ENCODE measurements at places on chromosomes 1 and 21.

GRCh38 chr1:12640237-12640957, 3.5 kb upstream of the AADACL4 start:
- DNase-seq = no peak

GRCh38 chr1:80250573-80251168, 1244.1 kb upstream of the ADGRL4 start:
- no peak for DNase-seq

DNA sequence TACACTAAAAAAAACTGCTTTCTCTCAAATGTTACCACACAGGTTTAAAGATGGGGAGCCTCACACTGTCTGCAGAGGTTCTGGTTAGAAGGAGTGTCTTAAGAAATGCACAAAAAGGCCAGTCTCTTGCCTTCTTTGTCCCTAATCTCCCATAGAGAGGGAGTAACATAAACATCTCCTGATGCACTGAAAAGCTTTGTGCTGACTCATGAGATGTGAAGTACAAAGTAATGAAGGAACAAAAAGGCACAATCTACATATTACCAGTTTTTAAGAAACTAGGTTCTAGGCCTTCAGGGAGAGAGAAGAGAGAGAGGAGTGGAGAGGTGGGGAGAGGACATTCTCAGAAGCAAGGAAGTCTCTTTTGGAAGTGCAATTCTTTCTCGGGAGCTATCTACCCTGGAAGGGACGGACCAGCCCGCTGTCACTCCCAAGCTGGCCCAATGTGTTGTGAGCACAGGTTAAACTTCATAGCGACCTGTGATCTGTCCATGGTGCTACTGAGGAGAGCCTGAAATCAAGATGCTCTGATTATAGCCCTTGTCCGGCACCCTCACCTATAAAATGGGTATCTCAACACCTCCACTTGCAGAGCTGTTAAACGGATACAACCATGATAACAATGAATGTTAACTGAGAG, 458.1 kb downstream of the DISC1 start:
- DNase-seq = no peak

DNA sequence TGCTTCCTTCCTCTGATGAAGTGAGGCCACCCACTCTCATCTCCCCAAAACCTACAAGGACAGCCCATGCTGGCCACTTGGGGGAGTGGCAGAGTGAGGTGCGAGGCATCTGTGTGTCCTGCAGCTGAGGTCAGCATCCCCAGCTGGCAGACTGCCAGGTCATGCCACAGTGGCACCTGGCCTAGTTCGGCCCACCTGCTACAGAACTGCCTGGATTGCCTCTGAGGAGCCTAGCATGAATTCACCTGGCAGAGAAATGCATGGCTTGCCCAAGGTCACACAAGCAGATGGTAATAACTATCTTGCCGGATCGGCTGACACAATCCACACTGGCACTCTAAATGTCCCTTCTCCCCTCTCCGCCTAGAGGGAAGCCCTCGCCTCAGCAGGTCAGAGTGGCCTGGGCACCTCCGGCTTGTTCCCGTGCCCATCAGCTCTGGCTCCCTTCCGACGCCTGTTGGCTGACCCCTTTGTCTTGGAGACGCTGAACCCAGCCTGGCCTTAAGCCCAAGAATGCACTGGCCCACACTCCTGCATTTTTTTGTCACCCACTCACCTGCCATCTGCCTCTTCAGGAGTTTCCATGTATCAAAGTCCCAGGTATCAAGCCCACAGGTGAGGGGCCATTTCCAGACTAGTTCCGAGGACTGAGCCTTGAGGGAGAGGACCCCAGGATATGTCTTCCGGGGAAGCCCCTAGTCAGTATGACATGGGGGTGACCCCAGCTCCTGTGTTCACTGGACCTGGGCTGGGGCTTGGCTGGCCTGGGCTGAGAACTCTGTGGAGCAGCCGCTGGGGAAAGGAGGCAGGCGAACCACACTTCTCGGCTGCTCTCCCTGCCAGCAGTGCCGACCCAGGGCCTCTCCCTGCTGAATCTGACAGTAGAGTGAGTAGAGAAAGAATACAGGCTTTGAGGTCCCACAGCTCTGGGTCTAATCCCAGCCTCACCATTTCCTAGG, 21.7 kb downstream of the ECE1 start:
- no peak for DNase-seq

- DNase-seq = peak; percentile 40
Observed at GRCh38 chr1:41917835-41918449, 780 bp downstream of the HIVEP3 start.

GRCh38 chr1:161404051-161404597, 36.4 kb upstream of the CFAP126 start:
- DNase-seq = no peak

DNA sequence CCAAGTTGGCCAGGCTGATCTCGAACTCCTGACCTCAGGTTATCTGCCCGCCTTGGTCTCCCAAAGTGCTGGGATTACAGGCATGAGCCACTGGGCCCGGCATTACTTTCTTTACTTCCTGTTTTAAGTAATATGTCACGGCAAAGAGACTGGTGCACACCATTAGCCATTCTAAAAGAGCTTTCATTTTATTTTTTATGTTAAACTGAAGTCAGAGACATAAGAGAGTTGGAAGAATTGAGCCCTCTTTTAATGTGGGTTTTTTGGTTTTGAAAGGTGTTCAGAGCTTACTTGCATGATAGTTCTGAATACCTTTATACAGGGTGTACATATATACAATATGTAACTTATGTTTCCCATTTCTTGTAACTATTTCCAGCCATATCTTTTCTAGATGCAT, 14.3 kb downstream of the CENPF start:
- no peak for DNase-seq

GRCh38 chr1:92599184-92599583, 112.5 kb upstream of the GFI1 start:
- DNase-seq = no peak

DNA sequence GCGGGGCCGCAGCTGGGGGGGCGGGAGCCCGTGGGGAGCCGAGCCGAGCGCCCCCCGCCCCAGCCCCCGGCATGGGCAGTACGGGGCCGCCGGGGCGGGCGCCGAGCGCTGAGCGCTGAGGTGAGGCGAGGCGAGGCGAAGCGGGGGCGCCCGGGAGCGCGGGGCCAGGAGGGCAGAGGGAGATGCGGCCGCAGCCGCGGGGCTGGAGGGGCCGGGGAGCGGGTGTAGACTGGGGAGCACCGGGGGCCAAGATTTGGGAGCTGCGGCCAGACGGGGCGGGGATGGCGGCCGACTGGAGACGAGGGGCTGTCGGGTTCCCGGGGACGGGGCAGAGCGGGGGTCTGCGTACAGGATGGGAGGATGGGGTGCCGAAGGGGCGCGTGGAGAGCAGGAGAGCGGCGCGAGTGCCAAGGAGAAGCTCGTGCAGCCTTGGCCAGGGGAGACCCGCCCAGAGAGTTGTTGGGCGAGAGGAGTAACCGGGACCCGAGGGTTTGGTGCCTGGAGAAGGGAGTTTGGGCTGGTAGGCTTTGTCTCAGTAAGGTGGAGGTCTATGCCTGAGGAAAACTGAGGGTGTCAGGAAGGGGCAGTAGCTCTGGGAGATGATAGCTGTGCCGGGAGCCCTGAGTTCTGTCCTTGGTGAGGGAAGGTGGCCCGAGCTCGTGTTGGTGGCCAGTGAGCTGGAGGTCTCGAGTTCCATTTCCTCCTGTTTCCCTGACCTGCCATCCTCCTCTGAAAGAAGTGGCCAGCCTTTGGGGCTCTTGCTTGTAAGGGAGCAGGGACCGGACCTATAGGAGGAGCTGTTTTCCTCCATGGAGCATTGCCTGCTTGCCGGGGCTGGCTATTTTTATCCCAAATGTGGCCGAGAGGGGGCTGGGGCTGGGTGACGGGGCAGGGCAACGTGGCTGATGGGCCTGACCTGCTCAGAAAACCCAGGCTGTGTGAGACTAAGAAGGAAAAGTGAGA, 539 bp downstream of the ATP8B2 start:
- no peak for DNase-seq

DNA sequence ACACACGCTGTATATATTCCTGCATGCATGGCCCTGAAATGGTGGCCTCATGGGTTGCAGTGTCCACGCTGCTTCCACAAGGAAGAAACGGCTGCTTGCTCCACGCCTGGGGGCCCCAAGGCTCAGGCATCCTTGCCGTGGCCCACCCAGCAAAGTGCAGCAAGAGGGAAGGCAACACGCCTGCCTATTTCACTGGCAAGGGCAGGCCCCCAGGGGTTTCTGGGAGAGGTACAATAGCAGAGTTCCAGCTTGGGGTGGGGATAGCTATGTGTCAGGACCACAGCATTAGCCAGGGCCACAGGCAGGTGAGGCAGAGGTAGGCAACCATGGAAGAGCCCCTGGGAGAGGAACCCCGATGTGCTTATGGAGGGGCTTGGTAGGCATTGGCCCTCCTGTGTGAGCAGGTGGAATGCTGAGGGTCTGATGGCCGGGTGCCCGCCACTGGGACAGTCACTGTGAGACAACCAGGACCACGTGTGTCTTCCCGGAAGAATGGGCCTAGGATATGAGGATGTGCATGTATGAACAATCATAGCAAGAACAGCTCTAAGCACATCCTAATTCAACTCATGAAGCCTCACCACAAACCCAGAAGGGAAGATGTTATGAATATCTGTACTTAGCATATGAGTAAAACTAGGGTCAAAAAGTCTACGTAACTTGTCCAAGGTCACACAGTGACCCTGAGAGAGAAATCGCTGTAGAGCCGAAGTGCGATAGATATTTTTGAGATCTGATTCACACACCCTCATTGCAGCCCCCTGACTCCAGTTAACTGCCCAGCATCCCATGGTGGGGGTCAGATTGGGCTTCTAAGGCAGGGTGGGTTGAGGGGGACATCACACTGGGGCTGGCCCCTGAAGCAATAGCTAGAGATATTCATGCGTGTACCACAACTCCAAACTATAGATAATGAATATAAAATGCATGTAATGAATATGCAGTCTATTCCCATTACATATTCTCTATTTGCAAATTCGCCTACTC, 11.8 kb downstream of the TFF2 start:
- DNase-seq = no peak

DNA sequence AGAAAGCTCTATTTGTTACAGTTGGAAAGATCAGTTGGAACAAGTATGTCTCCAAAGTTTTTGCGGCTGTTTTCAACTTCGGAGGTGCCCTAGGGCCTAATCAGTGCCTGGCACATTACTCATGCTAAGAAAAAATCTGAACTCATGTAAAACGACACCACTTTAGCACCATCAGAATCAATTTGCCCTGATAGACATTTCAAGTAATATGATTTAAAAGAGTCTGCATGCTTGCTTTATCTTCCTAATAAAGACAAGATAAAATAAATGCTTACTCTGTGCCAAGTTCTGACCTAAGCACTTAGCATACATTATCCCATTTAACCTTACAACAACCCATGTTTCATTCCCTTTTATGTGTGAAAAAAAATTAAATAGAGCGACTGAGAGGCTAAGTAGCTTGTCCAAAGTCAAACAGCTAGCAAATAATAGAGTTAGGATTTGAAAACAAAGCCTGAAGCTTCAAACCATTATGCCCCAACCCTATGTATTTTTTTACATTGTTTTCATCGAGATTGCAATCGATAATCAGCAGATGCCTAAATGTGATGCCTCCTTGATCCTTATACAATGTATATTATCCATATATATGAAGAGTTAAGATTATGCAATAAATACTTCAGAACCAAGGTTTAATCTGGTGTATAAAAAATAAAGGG, 91.3 kb downstream of the DENND1B start:
- no peak for DNase-seq

DNA sequence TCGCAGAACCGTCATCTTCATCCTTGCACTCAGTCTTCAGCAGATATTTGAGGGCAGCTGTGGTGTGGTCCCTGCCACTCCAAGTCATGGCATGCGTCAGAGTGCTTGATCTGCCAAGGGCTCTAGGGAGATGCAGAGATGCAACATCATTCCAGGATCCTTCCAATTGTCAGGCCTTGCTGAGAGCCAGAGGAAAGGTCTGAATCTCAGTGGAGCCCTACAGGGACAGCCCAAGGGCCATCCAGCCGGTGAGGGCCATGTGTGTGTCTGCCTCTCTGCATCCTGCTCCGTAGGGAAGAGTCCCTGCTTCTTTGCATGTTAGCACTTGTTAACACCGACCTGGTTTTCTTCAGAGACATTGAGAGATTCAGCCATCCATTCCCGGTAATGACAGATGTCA, 17.6 kb downstream of the MAPKAPK2 start:
- DNase-seq = no peak

DNA sequence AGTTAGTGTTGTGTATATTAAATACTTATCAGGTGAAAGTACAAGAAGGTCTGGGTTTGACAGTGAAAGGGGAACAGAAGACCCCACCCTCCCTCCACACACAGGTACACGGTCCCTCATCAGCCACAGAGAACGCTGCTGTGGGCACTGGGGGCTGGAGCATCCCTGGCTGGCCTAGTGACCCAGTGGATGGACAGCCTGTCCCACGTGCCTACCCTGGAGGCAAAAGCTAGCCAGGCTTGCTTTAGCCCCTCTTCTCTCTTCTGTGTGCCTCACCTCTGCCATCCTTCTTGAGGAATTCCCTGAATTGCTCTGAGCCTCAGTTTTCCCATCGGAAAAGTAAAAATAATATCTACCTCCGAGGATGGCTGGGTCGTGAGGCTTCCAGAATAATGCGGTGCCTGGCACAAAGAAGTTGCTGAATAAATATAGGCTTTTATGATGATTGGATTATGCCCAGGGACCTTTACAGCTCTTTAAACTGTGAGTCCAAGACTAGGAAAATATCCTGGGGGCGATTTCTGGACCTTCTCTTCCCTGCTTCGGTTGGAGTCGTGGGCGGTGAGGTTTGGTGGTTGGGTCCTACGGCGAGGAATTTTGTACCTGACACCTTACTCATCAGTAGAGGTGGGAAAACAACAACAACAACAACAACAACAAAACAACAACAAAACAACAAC, 918 bp downstream of the IFNLR1 start:
- DNase-seq = no peak

DNA sequence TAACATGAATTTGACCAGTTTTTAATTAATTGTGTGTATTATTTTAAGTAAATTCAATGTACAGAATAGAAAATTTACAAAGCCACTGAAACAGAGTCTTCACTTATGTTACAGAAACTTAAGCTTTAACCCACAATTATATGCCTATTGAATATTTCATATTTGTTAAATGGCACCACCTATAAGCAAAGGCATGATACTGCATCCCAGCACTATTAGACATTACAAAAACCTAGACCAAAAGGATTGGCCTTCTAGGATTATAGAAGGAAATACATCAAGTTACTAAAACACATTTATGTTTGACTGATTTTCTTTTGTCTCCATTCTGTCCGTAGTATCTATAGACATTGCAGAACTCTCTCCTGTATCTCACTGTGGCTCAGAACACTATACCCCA, 578.1 kb downstream of the AJAP1 start:
- DNase-seq = no peak

DNA sequence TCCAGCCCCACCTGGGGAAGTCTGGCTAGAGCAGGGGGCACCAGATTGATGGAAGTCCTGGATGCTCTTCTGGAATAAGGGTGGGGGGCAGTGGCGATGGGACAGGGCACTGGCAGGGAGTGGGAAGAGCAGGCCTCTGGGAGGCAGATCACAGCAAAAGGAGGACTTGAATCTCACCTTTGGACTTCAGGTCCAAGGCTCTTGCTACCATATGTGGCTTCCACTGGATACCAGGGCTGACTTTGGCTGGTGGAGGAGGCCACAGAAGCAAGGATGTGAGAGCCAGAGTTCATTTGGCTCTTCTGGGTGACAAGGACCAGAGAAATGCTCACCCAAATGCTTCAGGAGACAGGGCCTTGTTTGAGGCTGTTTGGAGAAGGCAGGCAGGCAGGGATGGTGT, 16.0 kb upstream of the SYNC start:
- no peak for DNase-seq

All from GM12891 (cell line).